ENCODE measurements at places on chromosomes 7 and 10.

GRCh38 chr10:61217851-61218565 lies 235.2 kb downstream of the TMEM26 start:
- DNase-seq = no peak

DNA sequence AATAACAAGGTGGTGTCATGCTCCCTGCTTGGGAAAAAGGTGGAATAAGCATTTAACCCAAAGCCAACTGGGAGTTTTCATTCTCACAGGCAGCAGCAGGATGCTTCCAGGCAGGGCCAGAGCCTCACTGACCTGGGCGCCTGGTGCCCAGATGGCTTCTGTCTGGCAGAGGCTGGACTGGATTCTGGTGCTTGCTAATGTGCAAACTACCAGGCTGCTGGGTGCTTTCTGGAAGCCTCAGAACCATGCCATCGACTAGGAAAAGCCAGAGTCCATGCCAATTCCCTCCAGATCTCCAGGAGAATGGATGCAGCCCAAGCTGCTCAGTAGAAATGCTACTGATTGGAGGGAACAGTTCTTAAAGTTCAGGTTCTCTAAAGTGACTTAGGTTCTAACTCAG lies 36.2 kb downstream of the VIPR2 start:
- no peak for DNase-seq

GRCh38 chr7:84060000-84060399 lies 134.6 kb downstream of the SEMA3A start:
- DNase-seq = no peak

- DNase-seq = no peak
These were observed 82.5 kb upstream of the MYO3A start for GRCh38 chr10:25851548-25851947.

- DNase-seq = no peak
These were observed 357.0 kb downstream of the THSD7A start for GRCh38 chr7:11474902-11475585.

DNA sequence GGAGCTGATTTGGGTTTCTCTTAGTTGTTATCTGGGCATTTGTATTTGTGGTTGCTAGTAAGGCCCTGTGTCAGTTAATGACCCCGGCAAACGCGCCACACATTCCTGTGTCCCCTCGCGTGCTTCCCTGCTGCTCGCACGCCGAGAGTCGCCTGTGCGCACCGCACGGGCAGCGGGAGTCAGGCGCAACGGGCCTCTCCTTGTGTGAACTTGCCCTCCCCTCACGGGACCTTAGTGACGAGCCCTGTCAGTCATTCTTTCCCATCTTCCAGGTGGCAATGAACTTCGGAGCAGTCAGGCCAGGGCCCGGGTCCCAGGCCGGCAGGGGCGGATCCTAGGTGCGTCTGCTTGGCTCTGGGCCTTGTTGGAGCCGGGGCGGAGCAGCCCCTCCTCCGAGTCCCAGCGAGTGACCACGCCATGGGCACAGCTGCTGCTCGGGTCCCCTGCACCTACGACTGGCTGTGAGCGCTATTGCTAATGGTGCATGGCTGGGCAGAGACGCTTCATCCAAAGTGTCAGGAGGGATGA lies 12.4 kb upstream of the PRKAR1B start:
- DNase-seq = no peak

DNA sequence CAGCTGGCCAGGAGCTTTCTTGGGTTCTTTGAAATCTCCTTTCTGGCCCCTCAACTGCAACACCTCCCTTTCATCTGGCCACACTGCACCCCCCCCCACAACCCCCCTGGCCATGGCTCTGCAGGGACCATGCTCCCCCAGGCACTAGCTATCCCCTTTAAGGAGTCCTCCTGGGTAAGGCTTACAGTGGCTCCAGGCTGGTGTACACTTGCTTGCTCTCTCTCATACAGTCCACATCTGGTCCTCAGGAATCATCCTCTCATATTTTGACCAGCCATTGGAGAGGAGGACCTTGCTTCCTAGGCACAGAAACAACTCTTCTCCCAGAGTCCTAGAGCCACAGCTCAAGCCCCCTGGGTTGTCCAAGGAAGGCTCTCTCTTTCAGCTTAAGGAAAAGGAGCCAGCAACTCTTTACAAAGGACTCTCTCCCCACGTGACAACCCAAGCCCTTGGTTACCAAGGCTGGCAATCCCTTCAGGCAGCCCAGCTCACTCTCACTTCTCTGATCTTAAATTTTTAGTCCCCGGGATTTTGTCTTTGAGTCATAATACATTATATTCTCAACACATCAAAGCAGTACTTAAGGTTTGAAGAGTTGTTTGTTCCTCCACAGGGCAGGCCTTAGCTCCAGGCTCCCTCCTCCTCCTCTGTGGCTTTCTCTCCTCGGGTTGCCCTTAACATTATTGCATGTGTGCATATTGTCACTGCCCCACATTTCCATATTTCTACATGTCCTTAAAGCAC lies 9.9 kb downstream of the GARIN1A start:
- no peak for DNase-seq

GRCh38 chr7:25686493-25686892 lies 458.2 kb upstream of the NPVF start:
- DNase-seq = no peak

DNA sequence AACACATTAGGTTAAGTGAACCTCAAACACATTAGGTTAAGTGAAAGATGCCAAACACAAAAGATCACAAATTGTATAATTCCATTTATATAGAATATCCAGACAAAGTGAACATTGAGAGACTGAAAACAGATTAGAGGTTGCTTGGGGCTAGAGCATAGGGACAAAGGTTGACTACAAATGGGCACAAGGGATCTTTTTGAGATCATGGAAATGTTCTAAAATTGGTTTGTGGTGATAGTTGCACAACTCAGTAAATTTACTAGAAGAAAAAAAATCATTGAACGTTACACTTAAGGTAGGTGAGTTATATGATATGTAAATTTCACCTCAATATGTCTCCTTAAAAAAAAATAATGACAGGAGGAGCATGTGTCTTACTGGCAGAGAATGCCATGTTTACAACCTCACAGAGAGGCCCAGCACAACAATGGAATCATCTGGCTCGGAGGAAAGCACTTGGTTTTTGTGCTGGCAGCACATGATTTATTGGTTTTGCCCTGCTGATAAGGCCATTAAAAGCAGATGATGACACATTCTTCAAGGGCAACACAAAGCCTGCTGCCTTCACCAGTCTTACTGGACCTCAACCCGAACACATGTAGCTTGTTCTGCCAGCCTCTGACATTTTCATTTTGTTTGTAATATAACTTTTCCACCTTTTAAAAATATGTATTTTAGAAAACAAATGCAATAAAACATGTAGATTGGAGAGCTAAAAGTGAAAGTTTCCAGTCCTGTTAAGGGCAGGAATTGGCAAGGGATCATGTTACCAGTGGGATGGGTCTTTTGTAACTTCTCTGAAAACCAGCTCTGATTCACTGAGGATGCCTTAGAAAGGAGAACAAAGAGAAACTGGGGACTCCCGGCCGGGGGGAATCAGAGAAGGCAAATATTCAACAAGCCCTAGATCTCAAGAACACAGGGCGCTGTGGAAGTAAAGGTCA lies 11.9 kb upstream of the LMOD2 start:
- no peak for DNase-seq

DNA sequence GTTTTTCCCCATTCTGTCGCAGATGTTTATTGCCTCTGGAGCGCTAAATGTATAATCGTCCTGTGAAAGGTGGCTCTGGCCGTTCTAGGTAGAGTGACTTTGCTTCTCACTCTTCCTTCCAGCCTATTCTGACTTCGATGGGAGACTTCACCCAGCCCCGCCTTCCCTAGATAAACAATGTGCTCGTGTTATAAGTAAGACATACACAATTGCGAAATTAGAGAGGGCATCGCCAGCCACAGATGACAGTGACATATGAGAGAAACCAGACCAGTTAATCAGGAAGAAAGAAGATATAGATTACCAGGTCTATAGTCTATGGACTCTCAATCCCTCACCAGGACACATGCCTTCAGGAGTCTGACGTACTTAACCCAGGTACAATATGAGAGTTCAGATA lies 1050.5 kb upstream of the AUTS2 start:
- no peak for DNase-seq

- DNase-seq = no peak
These were observed 3.4 kb downstream of the BAG3 start for GRCh38 chr10:119654540-119654939.

- DNase-seq = no peak
These were observed 373.7 kb upstream of the MKI67 start for GRCh38 chr10:128499956-128500355.

GRCh38 chr10:64659311-64659710 lies 1138.1 kb downstream of the REEP3 start:
- no peak for DNase-seq

DNA sequence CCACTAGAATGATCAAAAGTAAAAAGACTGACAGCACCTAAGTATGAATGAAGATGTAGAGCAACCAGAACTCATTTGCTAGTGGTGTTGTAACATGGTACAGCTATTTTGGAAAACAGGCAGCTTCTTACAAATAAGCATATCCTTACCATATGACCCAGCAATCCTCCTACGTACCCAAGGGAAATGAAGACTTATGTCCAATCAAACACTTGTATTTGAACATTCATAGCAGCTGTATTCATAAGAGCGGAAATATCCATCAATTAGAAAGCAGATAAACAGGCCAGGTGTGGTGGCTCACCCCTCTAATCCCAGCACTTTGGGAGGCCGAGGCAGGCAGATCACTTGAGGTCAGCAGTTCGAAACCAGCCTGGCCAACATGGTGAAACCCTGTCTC lies 53.0 kb downstream of the KLRG2 start:
- no peak for DNase-seq

- no peak for DNase-seq
These were observed at the start of gene GRM3 for GRCh38 chr7:86643561-86644281. Gene GRM3 (plus strand): TSS chr7:86643909. CDS start chr7:86765146, 121,237 bp downstream.

GRCh38 chr10:5919568-5919967 lies 29.5 kb downstream of the FBH1 start:
- no peak for DNase-seq

DNA sequence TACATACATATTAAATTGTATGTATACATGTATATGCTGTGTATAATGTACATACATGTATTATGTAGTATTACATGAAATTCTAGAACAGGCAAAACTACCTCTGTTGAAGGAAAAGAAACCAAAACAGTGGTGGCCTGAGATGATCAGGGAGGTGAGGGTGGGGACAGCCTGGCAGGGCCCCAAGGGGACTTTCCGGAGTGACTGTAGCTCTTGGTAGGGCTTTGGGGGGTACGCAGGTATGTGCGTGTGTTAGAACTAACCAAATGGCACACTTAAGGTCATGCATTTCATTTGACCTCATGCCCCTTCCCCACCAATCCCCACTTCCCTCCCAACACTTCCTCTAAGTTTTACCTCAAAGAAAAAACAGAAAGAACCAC lies 31.3 kb downstream of the CTBP2 start:
- DNase-seq = no peak

GRCh38 chr10:73159038-73159648 lies 8.7 kb downstream of the ECD start:
- peak; percentile 29 for DNase-seq

- DNase-seq = no peak
These were observed 273.4 kb downstream of the WDR37 start for GRCh38 chr10:1329622-1330021.

GRCh38 chr7:128031901-128032604 lies 816 bp upstream of the LRRC4 start:
- peak; percentile 17 for DNase-seq

DNA sequence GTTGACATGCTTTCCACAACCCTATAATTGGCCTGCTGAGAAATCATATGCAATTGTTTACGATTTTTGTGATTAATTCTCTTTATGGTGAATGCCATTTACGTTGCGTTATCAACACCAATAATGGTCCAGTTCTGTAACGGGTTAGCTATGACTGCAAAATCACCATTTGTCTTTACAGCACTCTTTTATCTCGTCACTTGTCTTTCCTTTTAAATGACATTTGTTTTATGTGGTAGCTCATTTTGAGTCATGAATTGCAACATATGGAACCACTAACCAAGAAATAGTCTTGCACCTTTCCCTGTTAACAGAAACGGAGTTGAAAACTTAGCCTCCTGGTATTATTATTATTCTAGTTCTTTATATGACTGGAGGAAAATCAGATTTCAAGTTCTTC lies 3.1 kb upstream of the KIAA1217 start:
- no peak for DNase-seq

DNA sequence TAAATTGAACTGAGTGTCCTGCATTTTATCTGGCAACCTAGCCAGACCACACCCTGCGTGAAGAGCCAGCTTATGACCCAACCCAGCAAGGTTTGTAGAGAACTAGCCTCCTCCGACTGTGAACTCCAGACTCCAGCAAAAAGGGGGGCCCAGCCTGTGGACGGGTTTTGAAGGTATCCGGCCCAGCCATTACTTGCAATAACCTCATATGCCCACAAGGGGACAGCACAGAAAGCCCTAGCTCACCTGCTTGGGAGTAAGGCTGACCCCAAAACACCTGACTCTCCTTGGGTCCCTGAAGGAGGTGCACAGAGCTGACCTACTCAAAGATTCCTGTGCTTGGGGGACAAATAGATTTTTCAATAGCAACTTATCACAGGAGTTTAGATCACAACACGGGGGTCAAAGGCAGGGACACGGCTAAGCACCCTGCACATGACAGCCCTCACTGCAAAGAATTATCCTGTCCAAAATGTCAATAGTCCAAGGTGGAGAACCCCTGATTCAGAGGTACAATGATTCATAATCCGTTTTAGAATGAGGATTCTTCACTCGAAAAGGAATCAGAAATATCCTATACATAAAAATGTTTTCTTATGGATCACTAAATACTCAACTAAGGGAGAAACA lies 4.6 kb downstream of the TRPV6 start:
- DNase-seq = no peak

GRCh38 chr7:27435461-27435860 lies 192.9 kb downstream of the EVX1 start:
- no peak for DNase-seq

DNA sequence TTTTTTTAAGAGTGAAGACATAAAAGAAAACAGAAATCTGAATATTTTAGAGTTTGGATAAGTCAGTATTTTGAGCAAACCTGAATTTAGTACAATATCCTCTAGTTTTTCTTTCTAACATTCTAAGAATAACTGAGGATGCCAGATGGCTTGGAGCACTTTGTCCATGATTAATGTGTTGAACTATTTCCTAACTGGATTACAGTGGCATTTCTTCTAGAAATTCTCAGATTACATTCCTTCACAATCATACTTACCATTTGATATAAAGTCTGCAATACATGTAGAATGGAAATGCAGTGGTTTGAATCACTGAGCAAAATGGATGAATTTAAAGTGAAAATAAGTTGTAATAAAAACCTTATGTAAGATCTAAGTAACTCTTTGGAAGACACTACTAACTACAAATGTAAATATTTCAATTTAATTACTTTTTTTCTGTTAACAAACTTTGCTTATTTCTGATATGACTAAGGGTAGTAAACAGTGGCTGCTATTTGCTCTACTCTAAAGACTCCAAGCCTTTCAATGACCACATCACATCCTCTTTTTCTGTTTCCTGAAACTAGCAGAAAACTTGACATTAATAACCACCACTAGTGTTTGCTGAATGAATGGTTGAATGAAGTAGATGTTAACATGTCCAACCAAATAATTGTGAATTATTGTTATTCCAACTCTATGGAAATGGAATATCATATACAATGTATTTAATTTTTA lies 102.8 kb downstream of the PRKG1 start:
- DNase-seq = no peak

All from stimulated activated CD4-positive, alpha-beta T cell treated with anti-CD3 and anti-CD28 coated beads, Interleukin-1b, Interleukin-23, amount 100 ng/mL, for 1 hour (primary cell).